ENCODE measurements at places on chromosomes 11 and 22.

GRCh38 chr11:116446048-116446941 lies 326.5 kb downstream of the BUD13 start:
- DNase-seq: no peak

DNA sequence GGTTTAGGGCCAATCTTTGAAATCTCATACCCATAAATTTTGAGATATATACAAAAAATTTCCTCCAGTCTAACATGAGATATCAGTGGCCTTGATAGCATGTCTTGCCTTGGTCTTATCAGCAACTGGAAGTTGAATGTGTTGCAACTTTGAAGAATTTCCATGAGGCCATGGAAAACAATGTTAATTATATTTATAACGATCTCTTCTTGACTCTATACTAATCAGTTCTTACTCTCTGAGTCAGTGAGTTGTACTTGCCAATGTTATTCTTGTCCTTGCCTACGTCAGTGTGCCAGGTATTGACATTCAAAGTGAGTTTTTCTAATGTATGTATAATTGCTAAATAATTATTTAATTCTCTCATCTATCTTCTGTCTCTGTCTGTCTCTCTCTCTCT lies 535.1 kb downstream of the KCNA4 start:
- DNase-seq: no peak

GRCh38 chr11:44770401-44770800 lies 43.6 kb downstream of the TSPAN18 start:
- DNase-seq: no peak

GRCh38 chr11:70568814-70569617 lies 170.7 kb downstream of the CTTN start:
- DNase-seq: no peak

- DNase-seq: no peak
Measured at GRCh38 chr22:46455446-46455845, 82.0 kb downstream of the CELSR1 start.

GRCh38 chr22:38124236-38124974 lies 13.9 kb upstream of the BAIAP2L2 start:
- no peak for DNase-seq

- peak; percentile 91 for DNase-seq
Measured at GRCh38 chr11:14422052-14422813, 63.2 kb upstream of the RRAS2 start.

DNA sequence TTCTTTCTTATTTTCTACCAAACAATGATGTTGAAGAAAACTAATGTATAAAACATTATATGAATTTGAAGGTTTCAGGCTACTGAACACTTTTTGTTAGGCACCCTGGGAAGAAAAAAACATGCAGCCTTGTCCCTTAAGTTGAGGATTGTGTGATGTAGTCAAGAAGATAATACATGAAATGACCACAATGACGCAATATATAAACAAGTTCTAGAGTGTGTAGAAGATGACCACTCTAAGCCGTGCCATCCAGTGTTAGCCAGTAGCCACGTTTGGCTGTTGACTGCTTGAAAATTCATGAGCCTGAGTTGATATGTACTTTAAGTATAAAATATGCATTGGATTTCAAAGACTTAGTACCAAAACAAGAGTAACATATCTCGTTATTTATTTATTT lies 16.2 kb downstream of the SWAP70 start:
- no peak for DNase-seq

DNA sequence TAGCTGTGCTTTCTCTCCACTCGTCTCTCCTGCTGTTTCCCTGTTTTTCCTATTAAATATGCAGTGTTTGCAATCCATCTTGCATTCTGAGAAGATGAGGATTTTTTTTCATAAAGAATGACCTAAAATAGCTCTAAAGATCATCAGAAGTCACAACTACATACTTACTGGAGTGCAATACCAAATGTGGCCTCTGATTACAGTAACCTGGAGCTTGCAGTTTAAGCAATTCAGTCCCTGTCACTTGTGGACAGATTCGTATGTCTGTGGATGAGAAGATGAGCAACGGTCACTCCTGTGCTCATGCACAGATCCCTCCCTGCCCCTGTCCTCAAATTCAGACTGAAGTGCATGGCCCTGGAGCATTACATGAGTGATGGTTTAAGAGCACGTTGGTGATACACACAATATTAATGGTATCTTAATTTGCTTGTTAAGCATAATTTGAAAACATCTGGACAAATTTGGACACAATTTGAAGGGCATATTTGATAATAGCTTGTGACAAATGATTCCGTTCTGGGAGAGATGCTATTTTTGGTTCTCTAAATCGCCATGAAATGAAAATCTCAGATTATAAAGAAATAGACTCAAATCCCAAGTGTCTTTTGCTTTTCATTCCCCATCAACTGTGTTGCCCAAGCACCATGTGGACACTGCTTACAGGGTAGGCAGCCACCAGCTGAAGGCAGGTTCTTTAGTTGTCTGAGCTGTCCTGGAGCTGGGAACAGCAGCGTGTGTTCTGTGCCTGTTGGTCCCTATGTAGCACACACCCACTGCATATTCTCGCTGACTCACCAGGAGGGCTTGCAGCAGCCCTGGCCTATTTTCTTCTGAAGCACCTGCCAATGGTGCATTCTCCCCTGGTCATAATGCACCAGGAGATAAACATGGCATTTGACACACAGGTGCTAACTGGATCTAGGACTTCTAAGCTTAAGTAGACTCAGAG lies 32.6 kb upstream of the PRAME start:
- no peak for DNase-seq

- DNase-seq: no peak
Measured at GRCh38 chr11:2198621-2199365, 27.2 kb upstream of the TH start.

- DNase-seq: no peak
Measured at GRCh38 chr22:45600790-45601730, 70.6 kb upstream of the ATXN10 start.

GRCh38 chr11:18633256-18634139 lies 644 bp downstream of the SPTY2D1 start:
- no peak for DNase-seq

- no peak for DNase-seq
Measured at GRCh38 chr22:32823024-32823730, 21.7 kb downstream of the TIMP3 start.

DNA sequence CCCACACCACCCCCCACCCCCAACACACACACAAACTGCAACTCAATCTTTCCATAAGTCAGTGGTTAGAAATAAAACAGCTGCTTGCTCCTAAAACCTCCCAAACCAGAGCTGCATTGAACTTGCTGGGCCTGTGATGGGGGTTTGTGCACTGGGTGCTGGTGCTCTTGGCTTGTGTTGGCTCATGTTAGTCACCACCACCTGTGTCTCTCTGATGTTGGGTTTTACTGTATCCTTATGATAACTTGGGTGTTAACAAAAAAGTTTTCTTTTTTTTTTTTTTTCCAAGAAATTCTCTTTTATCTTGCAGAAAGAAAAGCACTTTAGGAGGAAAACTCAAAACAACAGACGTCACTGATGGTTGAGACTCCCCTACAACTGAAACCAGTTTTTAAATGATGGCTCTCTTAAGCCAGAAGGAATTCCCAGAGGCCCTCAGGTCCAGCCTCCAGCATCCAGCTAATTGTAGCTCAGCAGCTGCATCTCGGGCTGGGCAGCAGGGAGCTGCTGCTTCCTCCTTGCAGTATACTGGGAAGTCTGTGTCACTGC lies 79.9 kb upstream of the DRD2 start:
- DNase-seq: no peak

DNA sequence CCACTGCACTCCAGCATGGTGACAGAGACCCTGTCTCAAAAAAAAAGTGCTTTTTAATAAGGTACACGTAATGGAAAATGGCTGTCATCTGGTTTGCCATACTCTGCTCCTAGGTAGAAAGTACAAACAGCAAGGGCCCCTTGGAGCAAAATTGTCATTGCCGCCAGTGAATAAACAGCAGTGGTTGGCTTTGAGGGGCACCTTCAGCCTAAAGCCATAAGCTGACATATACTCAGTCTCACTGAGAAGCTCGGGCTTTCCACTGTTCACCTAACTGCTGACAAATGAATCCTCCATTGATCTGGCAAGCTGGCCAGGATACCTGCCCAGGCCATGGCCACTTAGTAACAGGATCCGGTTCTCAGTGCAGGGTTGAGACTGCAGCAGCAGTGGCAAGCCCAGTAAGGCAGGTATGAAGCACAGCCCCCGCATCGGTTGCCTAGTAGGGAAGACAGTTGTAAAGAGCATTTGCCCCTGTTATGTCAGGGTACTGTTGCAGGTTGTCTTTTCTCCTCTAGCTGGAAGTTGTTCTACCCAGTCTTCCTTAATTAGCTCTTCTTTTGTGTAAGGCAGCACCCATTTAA lies 38.8 kb downstream of the MARK2 start:
- DNase-seq: no peak

- peak; percentile 86 for DNase-seq
Measured at GRCh38 chr11:73141309-73142127, 600 bp downstream of the FCHSD2 start.

DNA sequence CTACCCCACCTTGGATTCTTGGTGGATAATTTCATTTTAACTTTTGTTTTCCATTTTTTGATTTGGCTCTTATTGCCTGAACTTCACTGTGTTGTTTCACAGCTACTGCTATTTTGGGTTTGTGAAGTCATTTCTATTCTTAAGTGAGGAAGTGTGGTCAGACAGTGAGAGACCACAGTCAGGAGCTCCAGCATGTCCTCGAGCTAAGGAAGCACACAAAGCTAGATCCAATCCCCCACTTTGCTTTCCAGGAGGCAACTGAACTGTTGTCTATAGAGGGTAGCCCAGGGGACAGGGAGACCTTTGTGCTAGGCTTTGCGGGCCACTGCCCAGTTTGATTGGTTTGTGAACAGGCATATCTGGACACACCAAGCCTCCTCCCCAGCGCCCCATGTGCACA lies 251.8 kb upstream of the KIRREL3 start:
- no peak for DNase-seq

DNA sequence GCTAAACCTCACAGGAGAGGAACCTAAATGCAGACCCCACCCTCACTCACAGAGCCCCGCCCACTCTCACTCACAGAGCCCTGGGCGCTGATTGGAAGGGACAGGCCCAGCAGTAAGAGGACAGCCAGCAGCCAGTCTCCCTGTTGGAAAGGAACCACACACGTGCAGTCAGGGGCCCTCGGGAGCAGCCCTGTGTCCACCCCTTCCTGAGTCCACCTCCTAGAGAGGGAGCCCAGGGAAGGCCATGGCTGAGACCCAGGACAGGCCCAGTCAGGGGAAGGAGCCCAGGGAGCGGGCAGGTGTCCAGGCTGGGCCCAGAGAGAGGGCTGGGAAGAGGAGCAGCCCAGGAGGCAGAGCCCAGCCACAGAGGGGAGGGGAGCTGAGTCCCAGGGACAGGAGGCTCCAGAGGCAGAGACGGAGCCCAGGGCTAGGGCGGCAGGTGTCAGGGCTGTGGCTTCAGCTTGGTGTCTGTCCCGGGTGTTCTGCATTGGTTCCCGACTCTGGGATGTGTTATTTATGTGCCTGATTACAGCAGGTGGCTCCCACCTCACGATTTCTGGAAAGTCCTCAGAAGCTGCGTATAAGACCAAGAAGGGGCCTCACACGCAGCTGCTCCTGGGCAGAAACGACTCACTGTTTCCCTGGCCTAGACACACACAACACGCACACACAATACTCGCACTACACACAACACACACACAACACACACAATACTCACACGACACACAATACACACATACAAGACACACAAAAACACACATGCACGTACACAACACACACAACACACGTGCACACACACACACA lies 9.0 kb upstream of the APOBEC3H start:
- DNase-seq: peak; percentile 37
